ENCODE measurements at places on chromosomes 13 and 19.

- DNase-seq: no peak
These were observed 9.6 kb downstream of the IGFLR1 start for GRCh38 chr19:35732540-35733179.

GRCh38 chr19:12617646-12618045, 6.9 kb downstream of the ZNF791 start:
- DNase-seq: no peak

GRCh38 chr13:55963934-55964333, 1176.8 kb upstream of the PRR20A start:
- DNase-seq: no peak

DNA sequence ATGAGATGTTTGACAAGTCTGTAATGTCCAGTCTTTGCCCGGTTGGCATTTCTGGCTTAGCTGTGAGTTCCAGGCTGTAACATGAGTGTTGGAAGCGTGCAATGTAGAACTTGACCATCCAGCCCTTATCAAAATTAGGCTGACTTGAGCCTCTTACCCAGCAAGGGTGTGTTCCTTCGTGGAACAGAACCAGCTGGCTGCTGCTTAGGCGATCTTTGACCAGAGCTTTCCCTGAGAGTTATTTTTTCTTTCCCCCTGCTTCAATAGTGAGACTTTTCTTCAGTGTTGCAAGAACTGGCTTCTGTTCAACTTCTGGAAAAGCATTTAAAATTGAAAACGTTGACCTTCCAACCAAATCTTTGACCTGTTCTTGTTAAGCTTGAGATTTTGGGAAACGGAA, 6.5 kb downstream of the TNFSF13B start:
- no peak for DNase-seq

- DNase-seq: no peak
These were observed 16.0 kb downstream of the FGF9 start for GRCh38 chr13:21686751-21687391.

GRCh38 chr13:35736876-35737275, 260.4 kb upstream of the MAB21L1 start:
- DNase-seq: no peak

GRCh38 chr13:27203186-27203585, 31.6 kb upstream of the USP12 start:
- DNase-seq: no peak

GRCh38 chr13:99559560-99559959, 58.3 kb downstream of the TM9SF2 start:
- DNase-seq: no peak

- no peak for DNase-seq
These were observed 140.9 kb downstream of the ABCC4 start for GRCh38 chr13:95160112-95160906.

DNA sequence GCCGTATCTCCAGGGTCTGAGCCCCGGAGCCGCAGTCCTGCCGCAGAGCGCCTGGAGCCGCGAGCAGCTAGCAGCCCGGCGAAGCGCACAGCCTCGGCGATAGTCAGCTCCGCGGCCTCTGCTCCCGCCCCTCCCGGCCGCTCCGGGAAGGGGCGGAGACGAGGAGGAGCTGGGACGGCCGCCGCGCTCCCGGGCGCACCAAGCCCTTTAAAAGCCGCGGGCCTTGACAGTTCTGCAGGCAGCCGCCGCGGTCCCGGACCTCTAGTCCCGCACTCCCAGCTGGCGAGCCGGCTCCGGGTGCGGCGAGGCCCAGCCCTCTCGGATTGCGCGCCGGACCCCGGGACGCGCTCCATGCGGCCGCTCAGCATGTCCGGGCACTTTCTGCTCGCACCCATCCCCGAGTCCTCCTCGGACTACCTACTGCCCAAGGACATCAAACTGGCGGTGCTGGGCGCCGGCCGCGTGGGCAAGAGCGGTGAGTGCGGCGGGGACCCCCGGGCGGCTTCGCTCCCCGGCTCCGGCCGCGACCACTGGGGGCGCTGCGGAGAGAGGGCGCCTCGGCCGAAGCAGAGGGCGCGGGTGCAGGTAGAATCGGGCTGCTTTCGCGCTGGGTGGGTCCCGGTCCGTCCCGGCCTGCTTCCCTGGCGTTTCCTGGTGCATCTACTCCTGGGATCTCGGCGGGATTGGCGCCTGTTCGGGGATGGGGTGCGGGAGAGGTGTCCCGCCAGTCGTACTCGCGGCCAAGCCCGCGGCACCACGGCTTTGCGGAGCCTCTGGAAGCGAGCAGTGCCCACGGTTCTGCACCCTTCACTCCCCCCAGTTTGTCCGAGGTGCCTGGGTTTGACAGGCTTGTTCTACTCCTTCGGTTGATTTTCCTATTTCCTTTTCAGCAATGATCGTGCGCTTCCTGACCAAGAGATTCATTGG, at the start of gene RASL11A:
TSS of gene RASL11A (plus strand) at position 237 of the 927 bp plus-strand sequence. CDS start at position 352, 115 bp downstream.
- DNase-seq: no peak

DNA sequence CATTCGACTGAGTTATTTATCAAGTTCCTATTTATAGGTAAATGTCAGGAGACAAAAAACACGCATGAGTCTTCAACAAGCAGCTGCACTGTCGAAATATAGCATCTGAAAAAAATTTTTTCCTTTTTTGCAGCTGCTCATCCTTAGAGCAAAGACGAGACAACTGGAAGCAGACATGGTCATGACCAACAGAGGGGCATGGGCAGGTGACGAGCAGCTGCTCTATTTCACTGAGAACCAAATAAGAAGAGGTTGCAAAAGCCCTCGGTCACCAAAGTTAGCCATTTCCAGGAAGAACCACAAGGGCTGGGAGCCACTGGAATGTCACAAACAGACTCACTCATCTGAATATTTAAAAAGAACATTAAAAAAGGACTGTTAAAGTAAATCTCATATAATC, 22.2 kb downstream of the SOHLH2 start:
- DNase-seq: no peak

GRCh38 chr19:23263396-23263795, 13.2 kb upstream of the ZNF724 start:
- DNase-seq: no peak

GRCh38 chr13:94495806-94496205, 16.3 kb upstream of the DCT start:
- no peak for DNase-seq

DNA sequence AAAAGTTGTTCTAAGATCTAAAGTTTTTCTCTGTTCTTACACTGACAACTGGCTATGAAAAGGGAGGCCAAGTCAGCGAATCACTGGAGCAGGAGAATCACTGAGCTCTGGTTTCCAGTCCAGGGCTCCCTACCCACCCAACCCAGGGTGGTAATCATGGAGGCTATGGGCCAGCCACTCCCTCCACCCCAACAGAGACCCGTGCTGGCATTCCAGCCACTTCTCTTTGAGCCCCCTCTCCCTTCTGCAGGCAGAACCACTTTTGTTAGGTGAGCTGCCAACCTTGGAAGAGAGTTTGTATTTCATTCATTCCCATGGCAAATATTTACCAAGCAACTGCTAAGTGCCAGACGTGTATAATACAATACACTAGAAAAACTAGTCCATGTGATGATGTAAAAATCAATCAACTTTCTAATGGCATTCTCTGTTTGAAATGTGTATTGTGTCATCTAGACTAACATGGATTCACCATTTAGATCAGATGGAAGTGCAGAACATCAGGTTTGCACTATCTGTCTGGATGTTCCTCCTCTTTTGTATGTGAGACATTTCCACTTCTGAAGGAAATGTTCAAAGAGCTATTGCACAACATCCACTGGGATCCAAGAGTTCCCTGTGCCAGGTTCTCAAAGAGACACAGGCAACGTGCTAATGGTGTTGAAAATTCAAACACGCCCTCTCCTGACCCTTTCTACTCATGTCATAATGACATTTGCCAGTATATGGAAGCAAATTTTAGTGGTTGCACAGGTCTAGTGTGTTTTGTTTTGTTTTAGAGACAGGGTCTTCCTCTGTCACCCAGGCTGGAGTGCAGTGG, 5.3 kb downstream of the MLNR start:
- no peak for DNase-seq

DNA sequence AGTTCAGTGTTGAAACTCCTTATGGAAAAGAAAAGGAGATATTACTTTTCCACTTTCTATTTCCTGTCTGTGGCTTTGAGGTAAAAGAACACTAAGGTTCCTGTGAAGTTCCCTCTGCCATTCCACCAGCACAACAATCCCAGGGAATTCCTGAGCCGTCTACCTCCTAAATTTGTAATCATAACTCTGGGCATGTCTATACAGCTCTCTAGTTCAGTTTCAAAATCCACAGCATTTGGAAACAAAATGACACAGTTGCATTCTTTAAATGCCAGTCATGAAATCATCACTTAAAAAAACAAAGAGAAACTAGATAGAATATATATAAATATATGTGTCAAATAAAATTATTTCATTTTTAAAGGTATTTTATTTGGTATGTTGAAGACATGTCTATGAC, 9.0 kb upstream of the THSD1 start:
- no peak for DNase-seq

- DNase-seq: no peak
These were observed 129.2 kb upstream of the PEG3 start for GRCh38 chr19:56969759-56970178.

- DNase-seq: no peak
These were observed 399 bp upstream of the SPTBN4 start for GRCh38 chr19:40466219-40466984.

- no peak for DNase-seq
These were observed 1.1 kb downstream of the GSK3A start for GRCh38 chr19:42241279-42241678.

DNA sequence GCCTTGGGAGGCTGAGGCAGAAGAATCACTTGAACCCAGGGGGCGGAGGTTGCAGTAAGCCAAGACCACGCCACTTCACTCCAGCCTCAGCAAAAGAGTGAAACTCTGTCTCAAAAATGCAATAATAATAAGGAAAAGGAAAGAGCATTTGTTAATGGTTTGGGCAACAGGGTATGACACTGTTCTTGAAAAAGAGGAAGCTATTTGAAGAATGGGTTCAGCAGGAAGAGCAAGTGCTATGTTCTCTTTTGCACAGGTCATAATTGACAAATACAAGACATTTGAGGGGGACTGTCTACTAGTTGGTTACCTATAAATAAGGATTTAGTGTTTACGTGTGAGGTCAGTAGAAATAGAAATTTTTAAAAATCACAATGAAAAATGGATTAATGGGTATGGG, 218.3 kb downstream of the DCT start:
- no peak for DNase-seq

DNA sequence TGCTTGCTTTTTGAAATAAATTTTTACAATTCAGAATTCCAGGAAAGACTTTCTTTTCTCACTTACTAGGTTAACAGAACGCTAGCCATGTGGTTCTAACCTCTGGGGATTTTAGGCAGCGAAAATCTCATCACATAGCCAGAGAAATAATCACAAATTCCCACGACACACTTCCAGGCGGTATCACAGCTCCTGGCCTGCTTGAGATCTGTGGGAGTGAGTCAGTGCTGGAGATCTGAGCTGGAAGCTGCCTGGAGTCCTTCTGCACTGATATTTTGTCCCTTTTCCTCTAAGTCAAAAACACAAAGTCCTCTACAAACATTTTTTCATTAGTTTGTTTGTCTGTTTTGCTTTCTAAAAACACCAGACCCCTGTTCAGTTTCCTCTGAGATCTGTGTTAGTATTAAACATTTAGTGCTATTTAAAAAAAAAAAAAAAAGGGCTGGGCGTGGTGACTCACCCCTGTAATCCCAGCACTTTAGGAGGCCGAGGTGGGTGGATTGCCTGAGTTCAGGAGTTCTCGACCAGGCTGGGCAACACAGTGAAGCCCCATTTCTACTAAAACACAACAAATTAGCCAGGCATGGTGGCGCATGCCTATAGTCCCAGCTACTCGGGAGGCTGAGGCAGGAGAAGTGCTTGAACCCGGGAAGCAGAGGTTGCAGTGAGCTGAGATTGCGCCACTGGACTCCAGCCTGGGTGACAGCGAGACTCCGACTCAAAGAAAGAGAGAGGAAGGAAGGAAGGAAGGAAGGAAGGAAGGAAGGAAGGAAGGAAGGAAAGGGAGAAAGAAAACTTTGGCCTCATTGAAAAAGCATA, 12.2 kb upstream of the UBE2L5 start:
- no peak for DNase-seq

DNA sequence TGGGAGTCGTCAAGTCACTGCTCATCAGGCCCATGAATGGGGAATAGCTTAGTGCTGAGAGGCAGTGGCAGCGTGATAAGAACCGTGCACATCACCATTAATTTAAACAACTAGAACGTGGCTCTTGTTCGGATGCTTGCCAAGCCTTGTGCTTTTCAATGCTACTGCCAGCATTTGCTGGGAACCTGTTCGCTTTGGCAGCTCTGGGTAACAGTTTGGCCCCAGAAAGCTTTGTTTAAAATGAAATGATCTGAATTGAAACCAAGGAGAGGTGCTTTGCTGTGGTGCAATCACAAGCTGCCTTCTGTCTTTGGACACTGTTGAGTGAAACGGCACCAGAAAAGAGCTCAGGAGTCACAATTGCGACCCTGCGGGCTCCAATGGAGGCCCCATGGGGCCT, 53.5 kb upstream of the OLFM4 start:
- DNase-seq: no peak

- peak; percentile 86 for DNase-seq
These were observed 13.9 kb downstream of the RABAC1 start for GRCh38 chr19:41945135-41945766.

DNA sequence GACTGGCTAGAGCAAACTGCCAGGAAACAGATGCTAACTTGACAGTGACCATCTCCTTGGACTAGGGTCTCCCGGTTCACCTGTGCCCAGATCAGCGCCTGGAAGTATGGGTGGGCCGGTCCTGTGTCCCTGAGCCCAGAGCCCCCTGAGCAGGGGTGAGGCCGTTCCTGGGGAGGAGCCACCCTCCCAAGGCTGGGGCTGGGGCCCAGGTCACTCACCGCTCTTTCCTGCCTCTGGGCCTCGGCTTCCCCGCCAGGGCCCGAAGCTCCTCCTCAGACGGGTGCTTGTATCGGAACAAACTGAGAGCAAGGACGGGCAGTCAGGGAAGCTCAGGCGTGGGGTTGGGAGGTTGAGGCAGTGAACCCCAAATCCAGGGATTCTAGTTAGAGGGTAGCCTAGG, 5.4 kb downstream of the TMEM161A start:
- DNase-seq: no peak

DNA sequence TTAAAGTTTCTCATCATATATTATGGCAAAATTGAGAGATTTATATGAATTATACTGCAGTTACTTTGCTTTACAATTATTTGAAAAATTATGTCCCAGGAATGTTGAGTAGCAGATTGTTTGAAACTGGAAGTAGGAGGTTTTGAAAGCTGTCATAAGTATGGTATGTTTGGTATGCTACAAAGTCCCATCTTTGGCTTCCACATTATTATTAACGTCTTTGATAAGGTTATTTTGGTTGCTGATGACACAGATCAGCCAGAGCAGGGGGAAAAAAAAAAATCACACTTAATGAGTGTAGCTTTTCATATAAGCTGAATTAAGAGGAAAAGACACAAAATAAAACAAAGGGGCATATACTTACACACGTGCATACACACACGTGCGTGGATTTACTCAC, 130.1 kb downstream of the SLITRK1 start:
- DNase-seq: no peak

- DNase-seq: no peak
These were observed 128.9 kb upstream of the VSTM2B start for GRCh38 chr19:29396925-29397324.

GRCh38 chr19:27765912-27766725, 1446.8 kb downstream of the UQCRFS1 start:
- no peak for DNase-seq
